ENCODE measurements at places on chromosomes 3 and 15.

GRCh38 chr3:103976931-103977339, 1389.8 kb upstream of the ALCAM start:
- no peak for DNase-seq

- DNase-seq = peak; percentile 72
These were observed 165.6 kb downstream of the NSMCE3 start for GRCh38 chr15:29103824-29104565.

- DNase-seq = no peak
These were observed 65.4 kb upstream of the C3orf80 start for GRCh38 chr3:160159806-160160205.

DNA sequence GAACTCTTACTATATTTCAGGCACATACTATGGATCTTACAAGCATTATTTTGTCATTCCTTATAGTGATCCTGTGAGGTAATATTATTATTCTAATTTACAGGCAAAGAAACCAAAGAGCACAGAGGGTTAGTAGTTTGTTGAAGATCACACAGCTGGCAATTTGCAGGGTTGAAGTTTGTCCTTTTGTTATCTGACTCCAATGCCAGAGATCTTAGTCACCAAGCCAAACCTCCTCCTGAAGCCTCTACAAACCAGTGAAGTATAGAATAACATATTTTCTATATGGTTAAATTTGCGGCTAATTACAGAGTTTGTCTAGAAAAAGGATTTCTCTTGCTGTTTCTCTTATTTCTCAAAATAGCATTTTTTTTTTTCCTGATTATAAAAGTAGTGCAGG, 11.2 kb downstream of the ISLR2 start:
- no peak for DNase-seq

- peak; percentile 28 for DNase-seq
These were observed 37.7 kb downstream of the PRKCI start for GRCh38 chr3:170259907-170260306.

GRCh38 chr3:15327941-15328340, 4.4 kb downstream of the SH3BP5 start:
- peak; percentile 26 for DNase-seq

All from activated CD4-positive, alpha-beta T cell treated with anti-CD3 and anti-CD28 coated beads, Interleukin-10, Interleukin-2, amounts not matched to agents 100 ng/mL and 50 ng/mL, durations not matched to agents 16 hours and 8 hours (primary cell).